Osteocyte (in vitro differentiated cells): ENCODE measurements at places on chromosomes 13 and 19. TPM values are rescaled to one million over a fixed set of nuclear protein-coding genes. Genes with fewer than 3 reads are reported as not detected.

Gene ZNF616
- total RNA-seq = 15.0 and 16.5 TPM in 2 replicates

Gene UCHL3
- 19.1 and 20.6 TPM in 2 replicates for total RNA-seq

Gene TINCR
- 13.5 and 16.4 TPM in 2 replicates for total RNA-seq

Gene ZNF296
- total RNA-seq = 0.68 and 0.70 TPM in 2 replicates

Gene ZSCAN18
- total RNA-seq = 47.2 and 50.7 TPM in 2 replicates

Gene PRODH2
- total RNA-seq = not detected in 2 replicates

Gene AMH
- total RNA-seq = 14.3 and 16.4 TPM in 2 replicates

Gene ZNF20
- 3.9 and 8.5 TPM in 2 replicates for total RNA-seq

DNA sequence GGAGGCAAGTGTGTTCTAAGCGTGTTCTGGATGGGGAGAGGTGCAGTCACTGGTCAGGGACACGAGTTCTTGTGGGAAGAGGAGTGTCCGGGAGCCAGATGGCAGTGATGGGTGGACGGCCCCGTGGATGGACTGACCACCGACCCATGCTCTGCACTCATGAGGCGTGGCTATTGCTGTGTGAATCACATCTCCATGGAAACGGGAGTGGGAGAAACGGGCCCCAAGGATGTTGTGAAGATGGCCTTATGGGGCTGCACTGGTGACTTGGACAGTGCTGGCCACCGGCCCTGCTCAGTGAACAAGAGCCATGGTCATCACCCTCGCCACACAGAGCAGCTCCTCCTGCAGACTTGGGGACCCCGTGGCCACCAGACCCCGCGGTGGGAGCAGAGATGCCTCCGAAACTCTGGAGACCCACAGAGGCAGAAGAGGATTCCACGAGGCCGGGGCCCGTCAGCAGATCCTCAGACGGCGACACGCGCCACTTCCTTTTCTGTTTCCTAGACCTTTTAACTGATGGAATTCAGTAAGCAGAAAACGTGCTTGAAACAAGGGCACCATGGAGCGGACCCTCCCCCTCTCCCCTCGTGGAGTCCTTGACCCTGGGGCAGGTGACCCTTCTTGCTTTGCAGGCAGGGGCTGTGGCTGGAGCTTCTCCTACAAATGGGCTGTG lies 47.5 kb downstream of the GAS6 start:
- no peak for DNase-seq

DNA sequence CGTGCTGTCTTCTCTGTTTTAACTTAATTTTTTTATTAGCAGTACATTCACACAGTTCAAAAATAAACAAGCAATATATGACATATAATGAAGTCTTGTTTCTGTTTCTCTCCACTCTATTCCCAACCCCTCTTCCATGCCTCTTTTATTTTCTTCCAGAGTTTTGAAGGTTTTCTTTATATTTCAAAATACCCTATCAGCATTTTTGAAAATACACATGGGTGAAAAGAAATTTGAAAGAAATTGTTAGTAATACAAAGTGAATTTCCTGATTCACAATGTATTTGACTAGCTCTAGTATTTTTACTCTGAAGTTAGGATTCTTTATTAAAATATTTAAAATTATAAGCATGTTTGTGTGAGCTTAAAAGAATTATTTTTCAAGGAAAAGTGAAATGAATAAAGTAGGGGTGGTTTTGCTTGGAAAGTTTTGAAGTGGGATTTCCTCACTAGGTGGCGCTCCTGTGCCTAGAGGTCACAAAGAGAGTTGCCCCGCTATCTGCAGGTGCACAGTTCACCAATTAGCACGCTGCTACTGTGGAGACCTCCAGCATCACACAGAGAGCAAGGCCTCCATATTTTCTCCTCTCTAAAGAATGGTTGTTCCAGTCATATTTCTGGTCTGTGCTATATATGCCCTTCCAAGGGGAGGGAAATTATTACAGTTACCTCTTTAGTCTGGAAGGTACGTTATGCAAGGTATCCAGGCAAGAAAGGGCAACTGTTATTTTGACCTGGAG lies 37.6 kb downstream of the SOX21 start:
- no peak for DNase-seq

- DNase-seq = no peak
Measured at GRCh38 chr19:31083105-31083504, 266.1 kb downstream of the TSHZ3 start.

DNA sequence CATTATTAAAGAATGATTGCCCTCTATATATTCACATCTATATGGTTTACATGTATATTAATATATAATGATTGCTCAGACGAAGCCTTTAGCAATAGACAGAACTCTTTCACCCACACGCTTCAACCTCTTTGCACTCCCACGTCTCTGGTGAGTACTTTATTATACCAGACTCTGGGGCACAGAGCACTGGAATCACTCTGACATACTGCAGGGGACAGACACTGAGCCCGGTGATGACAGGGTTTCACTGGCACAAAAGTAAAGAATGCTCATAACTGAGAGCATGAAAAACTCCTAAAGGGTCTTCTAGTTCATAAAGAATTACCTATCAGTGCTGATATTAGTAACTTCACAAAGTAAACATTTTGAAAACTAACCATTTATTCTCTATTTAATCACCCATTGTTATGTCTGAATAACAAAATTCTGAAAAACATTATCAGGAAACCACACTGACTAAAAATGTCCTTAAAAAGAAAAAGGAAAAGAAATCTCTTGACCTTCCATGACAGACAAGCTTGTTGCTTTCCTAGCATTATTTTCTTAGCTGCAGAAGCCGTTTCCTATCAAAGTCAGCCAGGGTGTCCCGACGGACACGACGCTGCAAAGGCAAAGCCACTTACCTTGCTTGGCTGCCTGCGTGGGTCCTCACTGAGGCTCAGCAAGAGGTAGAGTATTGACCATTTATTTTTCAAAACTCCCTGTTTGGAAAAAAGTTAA lies 29.1 kb downstream of the TUBGCP3 start:
- DNase-seq = no peak

- DNase-seq = no peak
Measured at GRCh38 chr19:6065685-6066374, 44.5 kb downstream of the RFX2 start.

DNA sequence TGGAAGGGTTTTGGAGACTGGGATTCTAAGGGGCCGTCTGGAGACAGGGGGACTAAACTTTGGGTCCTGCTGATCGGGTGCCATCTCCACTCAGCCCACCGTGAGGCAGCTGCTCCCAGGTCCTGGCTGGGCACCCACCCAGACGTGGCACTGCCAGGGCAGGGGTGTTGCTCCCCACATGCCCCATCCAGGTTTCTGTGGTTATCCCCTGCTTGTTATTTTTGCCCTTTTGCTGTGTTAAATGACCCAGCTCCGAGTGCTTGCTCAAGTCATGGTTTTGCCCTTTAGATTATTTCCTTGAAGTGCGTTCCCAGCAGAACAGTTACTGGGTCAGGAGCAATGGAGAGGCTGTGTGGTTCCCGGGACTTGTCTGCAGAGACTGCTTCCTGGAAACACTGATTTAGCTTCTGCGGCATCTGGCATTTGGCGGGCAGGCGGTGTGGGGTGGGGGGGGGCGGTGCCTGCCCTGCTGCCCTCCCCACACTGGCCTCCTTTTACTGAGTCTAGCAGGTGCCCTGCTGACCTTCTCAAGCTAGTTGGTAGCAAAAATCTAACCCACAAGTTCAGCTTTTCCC lies 1.9 kb downstream of the RAB11B start:
- no peak for DNase-seq

DNA sequence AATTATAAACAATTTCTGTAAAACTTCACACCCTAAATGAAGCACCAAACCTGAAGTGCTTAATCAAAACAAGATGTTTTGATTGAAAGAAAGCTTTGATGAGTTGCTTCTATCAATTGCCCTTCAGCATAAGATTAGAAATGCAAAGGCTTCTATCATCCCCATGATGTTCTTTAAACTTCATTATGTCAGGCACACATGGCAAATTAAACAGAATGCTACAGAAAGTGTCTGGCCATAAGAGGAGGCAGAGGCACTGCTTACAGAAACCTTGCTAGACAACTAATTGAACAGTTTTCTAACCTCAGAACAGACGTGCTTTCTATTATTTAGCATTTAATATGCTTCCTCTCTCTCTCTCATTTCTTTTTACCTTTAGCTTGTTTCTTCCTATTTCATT lies 228.1 kb downstream of the DCLK1 start:
- no peak for DNase-seq

DNA sequence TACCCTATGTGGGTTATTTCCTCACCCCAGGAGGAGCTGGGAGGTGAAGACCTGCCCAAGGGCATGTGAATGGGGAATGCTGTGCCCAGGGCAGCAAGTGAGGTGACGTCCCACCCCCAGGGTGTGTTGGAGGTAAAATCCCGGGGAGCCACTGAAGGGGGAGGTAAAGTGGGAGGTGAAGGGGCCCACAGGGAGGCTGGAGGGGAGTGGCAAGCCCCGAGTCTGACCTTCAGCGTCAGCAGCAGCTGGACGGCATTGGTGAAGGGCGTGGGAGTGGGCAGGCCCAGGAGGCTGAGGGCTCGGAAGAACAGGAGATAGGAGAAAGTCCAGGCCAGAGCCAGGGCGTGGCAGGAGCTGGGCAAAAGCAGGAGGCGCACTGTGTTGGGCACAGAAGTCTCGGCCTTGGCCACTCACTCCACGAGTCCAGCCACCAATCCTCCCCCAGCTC lies 2.4 kb downstream of the MBOAT7 start:
- no peak for DNase-seq

DNA sequence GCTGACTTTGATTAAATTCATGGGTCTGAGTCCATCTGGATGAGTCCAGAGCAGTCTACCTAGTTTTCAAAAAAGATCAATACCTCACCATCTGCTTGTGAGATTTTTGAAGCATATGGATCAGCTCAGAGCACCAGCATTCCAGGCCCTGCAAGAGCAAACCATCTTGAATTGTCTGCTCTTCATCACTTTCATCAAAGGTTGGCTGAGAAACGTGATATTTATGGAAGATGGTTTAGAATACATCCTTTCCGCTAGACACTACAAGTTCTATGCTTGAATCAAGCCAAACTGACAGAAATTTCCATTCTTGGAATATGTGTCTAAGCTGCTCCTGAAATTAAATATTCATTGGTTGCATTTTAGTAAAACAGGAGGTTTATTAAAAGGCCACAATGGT lies 190.3 kb downstream of the KCNRG start:
- DNase-seq = no peak

GRCh38 chr19:44072543-44073401 lies 813 bp downstream of the ZNF284 start:
- DNase-seq = no peak

DNA sequence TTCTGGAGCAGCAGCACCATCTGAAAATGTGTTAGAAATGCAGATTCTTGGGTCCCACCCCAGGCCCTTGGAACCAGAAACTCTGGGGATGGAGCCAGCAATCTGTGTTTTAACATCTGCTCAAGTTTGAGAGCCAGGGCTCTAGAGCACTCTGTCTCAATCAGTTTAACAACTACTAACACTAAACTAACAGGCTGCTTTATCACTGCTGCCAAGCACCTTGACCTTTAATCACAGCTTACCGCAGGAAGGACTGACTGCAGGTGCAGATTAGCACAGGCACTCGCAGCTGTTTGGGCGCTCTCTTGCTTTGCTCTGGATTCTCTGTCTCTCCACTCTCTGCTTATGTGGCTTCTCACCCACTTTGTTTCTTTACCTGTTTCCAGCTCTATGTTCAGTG lies 163.5 kb downstream of the MTUS2 start:
- DNase-seq = no peak

DNA sequence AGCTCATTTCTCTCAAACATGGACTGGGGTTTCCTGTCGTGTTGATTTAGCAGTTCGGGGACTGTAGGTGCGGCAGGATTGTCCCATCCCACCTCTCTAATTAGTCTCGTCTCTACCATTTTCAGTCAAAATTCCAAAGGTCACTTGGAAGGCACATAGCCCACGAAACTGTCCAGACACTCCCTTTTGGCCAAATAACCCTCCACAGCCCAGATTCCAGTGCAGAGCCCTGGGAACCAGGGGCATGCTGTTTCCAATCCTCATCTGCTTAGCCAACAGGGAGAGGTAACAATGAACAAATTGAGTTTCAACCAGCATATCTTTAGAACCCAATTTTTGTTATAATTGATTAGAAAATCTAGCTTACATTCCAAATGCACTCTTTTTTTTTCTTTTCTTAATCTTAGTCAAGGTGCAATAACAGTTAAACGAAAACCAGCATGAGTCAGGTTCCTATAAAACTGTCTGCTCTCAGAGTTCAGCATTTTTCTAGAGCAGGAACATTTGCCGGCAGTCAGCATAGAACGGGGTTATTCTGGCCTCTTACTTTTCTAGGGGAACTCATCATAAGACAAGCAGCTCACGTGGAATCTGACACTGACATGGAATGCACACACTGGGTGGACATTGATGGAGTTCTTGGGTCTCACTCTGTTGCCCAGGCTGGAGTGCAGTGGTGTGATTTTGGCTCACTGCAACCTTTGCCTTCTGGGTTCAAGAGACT lies 14.4 kb upstream of the CEBPA start:
- no peak for DNase-seq

- DNase-seq = no peak
Measured at GRCh38 chr19:48539503-48540096, 12.4 kb upstream of the SULT2B1 start.

- no peak for DNase-seq
Measured at GRCh38 chr19:33306191-33306590, 3.9 kb upstream of the CEBPA start.

DNA sequence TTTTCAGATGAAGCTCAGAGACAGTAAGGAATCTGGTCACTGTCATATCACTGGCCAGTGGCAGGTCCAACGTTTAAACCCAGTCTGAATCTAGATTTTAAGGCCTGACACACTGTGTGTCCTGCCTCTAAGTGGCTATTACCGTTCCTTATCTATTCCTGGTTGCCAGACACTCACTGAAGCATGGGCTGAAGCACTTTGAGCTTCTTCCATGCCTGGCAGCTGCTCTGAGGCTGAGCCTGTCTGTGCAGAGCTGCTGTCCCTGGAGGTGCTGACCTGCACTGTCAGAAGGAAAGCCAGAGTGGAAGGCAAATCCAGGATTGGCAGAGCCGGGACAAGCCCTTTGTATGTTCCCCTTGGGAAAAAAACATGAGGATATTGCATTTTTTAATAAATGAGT lies 109.2 kb upstream of the SLC7A1 start:
- DNase-seq = no peak
